ENCODE measurements at places on chromosomes 3 and 15.
A peak's percentile ranks its signal among the peaks of the same experiment; 100 is the strongest.

DNA sequence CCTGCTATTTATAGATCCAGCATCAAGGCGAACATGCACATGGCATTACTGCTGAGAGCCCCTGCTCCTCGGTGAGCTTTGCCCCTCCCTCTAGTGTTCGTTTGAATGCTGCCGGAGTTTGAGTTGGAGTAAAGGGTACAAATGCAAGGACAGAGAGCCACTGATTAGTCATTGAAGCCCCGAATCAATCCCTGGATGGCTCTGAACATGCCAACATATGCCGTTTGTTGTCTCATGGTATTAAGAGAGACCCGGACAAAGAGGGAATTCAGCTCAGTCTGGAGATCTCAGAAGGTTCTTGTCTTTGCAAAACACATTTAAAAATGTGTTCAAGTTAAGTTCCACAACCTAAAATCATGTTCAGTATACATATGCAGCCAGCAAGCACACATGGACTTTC lies 789.2 kb upstream of the NR2F2 start:
- no peak for DNase-seq

DNA sequence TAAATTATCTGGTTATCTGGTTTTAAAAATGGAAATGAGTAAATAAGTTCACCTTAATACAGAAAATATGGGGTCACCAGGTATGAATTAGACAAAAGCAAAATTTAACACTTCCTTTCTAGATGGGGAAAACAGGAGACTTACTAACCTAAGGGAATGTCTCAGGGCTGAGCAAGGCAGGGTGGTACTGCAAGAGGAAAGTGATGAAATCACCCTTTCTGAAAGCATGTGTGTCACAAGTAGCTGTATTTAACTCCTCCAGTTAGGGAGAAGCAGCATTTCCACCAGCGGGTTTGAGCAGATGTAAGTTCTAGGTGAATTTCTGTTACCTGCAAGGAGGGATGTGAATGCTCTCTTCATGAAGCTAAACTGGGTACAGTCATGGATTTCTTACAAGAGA lies 629.1 kb downstream of the MECOM start:
- DNase-seq: no peak

- no peak for DNase-seq
Measured at GRCh38 chr15:78914027-78914764, 30.6 kb downstream of the CTSH start.

DNA sequence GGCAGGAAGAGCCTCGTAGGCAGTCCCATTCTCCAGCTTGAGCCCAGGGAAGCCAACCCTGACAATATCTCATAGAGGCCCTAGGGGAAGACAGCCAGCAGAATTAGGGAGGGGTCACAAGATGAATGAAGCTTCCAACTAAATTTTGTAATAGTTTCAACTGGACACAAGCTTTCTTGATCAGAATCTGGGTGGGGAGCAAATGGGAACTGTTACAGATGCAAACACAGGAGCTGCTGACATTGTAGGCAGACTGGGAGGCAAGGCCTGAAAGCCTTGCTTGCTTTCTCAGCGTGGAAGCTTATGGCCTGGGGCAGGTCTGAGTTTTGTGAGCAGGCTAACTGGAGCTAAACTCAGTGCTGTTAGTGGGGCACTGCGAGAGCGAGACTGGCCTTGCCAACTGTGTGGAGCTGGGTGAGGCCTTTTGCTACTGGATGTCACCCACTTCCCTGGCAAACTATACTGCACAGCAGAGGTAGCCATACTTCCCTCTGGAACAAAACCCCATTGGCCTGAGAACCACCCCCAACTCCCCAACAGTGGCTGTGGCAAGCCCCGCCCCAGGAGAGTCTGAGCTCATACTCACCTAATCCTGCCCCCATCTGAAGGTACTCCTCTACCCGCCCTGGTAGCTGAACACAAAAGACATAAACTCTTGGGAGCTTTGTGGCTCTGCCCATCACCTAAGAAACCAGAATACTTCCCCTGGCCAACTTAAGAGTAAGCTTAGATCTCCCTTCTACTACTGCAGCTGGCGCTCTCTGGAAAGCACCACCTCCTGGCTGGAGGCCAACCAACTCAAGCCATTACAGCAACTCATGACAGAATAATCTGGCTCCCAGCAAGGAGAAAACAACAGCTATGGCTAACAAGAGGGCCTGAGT lies 42.9 kb downstream of the CFAP20DC start:
- no peak for DNase-seq

DNA sequence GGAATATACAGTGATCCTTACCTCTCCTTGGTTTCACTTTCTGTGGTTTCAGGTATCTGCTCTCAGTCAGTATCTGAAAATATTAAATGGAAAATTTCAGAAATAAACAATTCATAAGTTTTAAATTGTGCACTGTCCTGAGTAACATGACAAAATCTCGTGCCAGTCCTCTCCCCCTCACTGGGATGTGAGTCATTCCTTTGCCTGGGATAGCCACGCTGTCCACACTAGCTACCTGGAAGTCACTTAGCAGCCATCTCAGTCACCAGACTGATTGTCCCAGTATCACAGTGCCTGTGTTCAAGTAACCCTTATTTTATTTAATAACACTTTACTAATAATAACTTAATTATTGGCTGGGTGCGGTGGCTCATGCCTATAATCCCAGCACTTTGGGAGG lies 15.3 kb upstream of the KLHL25 start:
- no peak for DNase-seq

- DNase-seq: no peak
Measured at GRCh38 chr15:64125978-64126377, 25.6 kb upstream of the SNX22 start.

GRCh38 chr3:101838691-101839090 lies 10.6 kb upstream of the NFKBIZ start:
- no peak for DNase-seq

- peak; percentile 24 for DNase-seq
Measured at GRCh38 chr15:60729850-60730458, 251.0 kb upstream of the ICE2 start.

- no peak for DNase-seq
Measured at GRCh38 chr15:99114511-99115299, 9.8 kb downstream of the SYNM start.

GRCh38 chr3:128076483-128077201 lies 24.4 kb downstream of the SEC61A1 start:
- no peak for DNase-seq

GRCh38 chr3:174223626-174224025 lies 635.5 kb upstream of the NAALADL2 start:
- no peak for DNase-seq

DNA sequence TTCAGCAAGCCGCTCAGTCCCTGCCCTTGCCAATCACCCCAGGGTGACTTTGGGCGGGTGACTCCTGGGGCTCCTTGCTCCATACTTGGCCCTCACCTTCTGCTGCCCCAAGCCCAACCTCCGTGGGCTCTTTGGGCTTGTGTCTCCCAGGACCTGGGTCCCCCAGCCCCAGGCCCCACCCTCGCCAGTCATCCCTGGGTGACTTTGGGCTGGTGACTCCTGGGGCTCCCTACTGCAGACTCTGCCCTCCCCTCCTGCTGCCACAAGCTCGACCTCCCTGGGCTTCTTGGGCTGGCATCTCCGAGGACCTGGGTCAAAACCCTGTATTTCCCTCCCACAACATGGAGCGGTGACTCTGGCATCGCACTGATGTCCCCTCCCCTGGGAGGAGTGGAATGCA lies 151.5 kb downstream of the GOLGA6L4 start:
- DNase-seq: no peak

- DNase-seq: no peak
Measured at GRCh38 chr3:100815583-100815982, 106.3 kb downstream of the TFG start.

DNA sequence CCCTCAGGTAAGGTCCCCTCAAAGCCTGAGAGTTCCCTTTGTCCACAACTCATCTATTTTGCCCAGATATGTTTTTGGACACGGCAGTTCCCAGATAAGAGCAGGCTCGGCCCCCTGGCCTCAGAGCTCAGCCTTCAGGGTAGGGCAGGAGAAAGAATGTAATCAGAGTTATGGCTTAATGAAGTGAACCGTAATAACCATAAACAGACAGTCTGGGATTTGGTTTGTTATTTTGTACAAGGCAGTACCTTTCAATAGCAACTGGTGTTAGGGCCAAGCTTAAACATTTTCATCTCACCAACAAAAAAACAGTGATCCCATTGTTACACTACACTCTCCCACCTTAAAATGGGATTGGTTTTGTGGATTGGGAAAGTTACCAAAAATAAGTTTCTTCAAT lies 12.2 kb upstream of the ALDH1A3 start:
- no peak for DNase-seq

DNA sequence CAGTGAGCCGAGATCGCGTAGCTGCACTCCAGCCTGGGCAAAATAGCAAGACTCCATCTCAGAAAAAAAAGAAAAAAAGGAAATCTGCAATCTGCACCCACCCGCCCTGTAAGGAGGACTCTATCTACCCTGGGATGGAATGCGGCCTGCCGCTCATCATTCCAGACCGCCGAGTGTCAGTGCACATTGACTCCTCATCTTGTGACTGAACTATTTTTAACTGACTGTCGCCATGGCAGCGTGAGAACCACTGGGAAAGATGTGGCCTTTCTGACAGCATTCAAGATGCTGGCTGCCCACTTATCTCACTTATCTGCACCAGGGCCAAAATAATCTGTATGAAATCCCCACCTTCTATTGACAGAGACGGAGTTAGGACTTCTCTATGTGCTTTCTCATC lies 38.8 kb upstream of the ANKRD34C start:
- no peak for DNase-seq

DNA sequence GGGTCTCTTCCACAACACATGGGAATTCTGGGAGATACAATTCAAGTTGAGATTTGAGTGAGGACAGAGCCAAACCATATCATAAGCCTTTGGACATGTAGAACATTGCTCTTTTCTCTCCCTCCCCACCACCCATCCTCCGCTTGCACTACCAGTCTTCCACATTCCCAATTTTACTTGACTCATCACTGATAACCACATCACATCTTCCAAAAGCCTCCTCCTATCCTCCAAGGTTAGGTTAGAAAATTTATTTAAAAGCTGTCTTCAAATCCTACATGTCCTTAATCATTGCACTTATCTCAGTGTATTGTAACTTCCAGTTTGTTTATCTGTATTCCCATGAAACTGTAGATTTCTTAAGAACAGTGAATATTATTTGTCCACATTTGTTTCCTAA lies 10.4 kb downstream of the ZBED2 start:
- DNase-seq: no peak

DNA sequence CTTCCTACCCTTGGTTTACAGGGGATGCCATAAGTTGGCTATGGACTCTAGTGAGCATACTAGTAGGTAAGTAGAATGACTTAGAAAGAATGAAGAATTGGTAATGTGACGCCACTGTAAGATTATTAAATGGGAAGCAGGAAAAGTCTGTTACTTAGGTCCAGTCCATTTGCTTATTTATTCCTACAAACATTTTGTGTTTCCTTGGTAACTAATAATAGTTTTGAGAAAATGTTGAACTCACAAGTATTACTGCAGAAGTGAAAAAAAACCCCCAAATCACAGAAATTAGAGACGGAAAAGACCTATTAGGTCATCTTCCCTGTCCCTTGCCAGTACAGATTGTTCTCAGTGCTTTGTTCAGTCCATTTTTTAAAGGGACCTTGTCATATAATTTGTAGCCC lies 63.5 kb downstream of the CMSS1 start:
- no peak for DNase-seq

DNA sequence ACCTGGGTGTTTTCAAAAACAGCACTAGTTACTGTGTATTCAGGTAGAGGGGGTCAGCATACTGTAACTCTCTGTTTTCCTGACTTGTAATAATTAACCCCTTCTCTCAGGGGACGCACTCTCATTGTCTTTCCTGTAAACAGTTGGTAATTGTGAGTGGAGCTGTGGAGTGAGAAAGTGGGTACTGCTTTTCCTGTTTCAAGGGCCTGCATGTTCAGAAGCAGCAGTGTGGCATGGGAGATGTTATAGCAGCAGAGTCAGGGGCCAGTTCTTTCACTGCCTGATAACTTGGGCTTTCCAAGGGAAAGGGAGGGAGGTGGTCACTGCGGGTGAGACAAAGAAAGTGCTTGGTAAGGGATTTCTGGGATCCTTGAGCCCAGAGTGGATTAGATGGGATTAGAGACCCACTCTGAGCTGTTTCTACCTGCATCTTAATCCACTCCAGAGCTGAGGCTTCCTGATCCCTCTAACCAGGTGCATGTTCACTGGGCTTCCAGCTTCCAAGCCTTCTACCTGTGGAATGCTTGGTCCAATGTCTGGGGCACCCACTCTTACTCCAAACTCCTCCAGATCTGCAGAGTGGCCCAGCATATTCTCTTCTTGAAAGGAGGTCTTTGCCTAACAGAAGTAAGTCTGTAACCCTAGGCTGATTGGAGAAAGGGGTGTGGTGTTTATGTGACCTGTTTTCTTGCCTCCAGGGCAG lies 105.2 kb downstream of the RPLP1 start:
- no peak for DNase-seq

DNA sequence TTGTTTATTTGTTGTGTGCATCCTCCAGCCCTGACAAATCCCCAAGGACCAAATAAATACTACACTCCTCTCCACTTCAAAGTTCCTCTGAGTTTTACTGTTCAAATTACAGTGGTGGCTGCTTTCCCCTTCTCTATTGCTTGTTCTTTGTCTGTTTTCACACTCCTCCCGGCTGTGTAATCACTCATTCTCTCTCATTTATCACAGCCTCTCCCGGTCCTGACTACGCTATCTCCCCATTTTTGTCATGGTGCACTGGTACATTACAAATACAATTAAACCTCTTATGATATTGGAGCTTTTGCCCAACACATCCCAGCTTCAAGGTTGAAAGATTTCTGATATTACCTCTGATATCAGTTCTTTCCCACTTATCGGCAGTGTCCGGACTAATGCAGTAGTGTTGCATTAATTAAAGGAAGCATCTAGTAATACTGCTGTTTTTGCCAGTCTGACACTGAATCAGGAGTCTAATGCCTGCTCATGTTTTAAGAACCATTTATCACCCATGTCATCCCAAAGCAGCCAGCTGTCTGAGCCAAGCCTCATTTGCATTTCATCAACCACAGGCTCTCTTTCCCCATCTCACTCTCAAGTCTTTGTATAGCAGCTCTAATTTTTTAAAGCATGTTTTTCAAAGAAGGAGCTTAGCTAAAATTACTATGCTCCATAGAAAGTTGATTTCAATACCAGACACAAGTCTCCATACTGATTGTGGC lies 740.5 kb downstream of the ROBO2 start:
- no peak for DNase-seq

DNA sequence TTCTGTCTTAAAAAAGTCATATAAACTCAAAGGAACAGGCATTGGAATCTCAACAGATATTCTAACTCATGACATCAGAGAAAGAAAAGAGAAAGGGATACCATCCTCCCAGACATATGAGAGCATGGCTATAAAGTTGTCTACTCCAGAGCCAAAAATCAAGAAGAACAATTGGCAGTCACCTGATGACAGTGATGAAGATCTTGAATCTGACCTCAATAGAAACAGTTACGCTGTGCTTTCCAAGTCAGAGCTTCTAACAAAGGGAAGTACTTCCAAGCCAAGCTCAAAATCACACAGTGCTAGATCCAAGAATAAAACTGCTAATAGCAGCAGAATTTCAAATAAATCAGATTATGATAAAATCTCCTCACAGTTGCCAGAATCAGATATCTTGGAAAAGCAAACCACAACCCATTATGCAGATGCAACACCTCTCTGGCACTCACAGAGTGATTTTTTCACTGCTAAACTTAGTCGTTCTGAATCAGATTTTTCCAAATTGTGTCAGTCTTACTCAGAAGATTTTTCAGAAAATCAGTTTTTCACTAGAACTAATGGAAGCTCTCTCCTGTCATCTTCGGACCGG lies 35.9 kb downstream of the UNC13C start:
- DNase-seq: no peak

GRCh38 chr3:160806094-160806493 lies 50.1 kb downstream of the PPM1L start:
- DNase-seq: no peak
